Activated CD4-positive, alpha-beta memory T cell treated with anti-CD3 and anti-CD28 coated beads, Interleukin-2, amount 10 ng/mL, durations not matched to agents 7 days and 5 days (primary cell): ENCODE measurements at places on chromosomes 4 and X. TPM values are rescaled to one million over a fixed set of nuclear protein-coding genes. Genes with fewer than 3 reads are reported as not detected.

Gene CT45A10
- not detected for total RNA-seq

Gene HELT
- total RNA-seq = not detected

Gene LNX1
- total RNA-seq = not detected

Gene NPY5R
- not detected for total RNA-seq

Gene NDST3
- not detected for total RNA-seq

Gene FHDC1
- total RNA-seq = 0.15 TPM

Gene DRD5
- not detected for total RNA-seq

Gene GRIA3
- not detected for total RNA-seq

Gene RADX
- 7.1 TPM for total RNA-seq

Gene COL25A1
- not detected for total RNA-seq

Gene XAGE2
- total RNA-seq = not detected

Gene XAGE3
- not detected for total RNA-seq

Gene KLKB1
- not detected for total RNA-seq

Gene PAGE5
- not detected for total RNA-seq
